ENCODE measurements at places on chromosomes 1 and 21.

DNA sequence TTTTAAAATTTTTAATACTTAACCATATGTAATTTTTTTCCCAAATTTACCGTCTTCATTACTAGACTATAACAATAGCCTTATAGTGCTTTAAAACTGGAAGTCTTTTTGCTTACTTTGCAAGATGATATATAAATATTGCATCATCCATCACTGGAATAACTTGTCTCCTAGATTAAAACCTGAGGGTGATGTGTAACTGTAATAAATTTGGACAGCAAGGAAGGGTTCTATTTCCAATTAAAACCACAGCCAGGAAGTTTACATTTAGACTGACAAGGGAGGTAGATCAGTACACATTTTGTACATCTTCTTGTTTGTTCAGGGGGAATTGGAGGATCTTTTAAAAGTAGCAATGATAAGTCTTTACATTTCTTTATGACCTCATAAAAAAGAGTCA, 21.9 kb downstream of the NTNG1 start:
- no peak for DNase-seq

- no peak for DNase-seq
Measured at GRCh38 chr1:97488530-97488929, 432.3 kb downstream of the DPYD start.

DNA sequence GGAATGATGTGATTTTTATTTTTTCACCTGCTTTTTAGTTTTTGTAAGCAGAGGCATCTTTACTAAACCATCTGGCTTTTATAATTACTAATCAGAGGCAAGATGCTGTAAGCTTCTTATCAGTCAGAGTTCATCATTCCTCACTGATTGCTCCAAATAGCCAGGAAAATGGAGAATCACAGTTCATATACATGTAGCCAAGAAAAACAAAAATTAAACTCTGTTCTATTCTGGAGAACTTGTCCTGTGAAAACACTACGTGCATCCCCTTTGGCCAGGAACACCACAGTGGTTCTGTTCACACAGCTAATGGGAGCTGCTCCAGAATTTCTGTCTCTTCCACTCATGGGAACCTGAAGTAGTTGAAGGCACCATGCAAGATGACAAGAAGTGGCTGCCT, 725.5 kb upstream of the CHRM3 start:
- DNase-seq = no peak

- no peak for DNase-seq
Measured at GRCh38 chr1:95467036-95467435, 233.0 kb downstream of the RWDD3 start.

DNA sequence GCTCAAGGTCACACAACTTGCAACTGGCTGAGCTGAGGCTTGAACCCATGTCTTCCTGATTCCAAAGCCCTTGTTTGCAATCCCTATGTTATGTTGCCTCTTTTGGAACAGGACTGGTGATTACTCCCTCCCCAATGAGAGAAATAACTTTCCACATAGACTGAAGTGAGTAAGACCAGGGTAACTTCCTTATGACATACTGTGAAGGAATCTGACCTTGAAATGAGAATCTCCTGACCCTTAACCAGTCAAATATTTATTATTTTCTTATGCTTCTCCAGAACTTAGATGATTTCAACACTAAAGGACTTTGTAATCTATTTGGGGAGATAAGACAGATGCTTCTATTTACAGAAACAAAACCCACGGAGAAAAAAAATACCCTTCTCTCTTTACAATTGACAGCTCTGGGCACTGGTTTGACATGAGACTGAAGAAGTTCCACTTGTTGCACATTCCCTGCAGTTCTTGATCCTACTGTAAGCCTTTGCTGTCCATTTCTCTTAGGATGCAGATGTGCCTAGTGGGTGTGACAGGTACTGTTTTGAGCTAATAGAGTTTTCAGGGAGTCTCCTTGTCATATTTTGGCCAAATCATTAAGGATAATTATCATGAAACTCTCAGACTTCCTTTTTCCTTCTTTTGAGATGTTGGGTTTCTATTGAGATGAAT, 3.9 kb upstream of the RPTN start:
- no peak for DNase-seq

DNA sequence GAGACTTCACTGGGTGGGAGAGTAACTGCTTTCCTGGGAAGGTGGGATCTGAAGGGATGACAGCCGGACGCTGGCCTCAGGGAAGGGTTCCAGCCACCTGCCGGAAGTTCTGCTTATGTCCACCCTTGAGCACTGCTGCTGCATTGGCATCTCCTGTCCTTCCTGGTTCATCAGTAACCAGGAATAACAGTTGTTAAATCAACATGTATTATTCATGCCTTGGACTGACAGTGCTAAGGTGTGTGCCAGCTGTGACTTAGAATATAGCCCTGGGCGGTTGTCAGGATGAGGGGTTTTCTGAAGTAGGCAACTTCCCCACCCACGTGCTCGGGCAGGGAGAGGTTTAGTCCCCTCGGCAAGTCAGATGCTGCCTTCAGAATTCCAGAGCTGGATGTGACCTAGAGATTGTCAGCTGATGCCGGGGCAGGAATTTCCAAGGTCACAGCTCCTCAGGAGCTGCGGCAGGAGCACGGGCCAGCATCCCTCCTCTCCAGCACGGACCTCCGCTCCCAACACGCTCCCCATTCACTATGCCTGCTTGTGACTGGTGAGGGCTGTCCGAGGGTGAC, 17.9 kb downstream of the CLDN14 start:
- no peak for DNase-seq

DNA sequence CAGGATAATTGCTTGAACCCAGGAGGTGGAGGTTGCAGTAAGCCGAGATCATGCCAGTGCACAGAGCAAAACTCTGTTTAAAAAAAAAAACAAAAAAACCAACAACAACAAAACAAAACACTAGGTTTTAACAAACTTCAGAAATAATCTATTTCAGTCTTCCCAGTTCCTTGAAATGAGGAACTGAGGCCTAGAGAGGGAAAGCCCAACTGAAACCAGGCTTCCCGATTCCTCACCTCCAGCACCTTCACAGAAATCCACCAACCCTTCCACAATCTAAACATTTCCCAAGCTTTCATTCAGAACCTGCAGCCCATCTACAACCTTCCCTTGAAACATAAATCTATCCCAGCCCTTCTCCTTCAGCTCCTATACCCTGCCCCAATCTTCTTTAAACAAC, 612 bp upstream of the CD52 start:
- DNase-seq = no peak

DNA sequence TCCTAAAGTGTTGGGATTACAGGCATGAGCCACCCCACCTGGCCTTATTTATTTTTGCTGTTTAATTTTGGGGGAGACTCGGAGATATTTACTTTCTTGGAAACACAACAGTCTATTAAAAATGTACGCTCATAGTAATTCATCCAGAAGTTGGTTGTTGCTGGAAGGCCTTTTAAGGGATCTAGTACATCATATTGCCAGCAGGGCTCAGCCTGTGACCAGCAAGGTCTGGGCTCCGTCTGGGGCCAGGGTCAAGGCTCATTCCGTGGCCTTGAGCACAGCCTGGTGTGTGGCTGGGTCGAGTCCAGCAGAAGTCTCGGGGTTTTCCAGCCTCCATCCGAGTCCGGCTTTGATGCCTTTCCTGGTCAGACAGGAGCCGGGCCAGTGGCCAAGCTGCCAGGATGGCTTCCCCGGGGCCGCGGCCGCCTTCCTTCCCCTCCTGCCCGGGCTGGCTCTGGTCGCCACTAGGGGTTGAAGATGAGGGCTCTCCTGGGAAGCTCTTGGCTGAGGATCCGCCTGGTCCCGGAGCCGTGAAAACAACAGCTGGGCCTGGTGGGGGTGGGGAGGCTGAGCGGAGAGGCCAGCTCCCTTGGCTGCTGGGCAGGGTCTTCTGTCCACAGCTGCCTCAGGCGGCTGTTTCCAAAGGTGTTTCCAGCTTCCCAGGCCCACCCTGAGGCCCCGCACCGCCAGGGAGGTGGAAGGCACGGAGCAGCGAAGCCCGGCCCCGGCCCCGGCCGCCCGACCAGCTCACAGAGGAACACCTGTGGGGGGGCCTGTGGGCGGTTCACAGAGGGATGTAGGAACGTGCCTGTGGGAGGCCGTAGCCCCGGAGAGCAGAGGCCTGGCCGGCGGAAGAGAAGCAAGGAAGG, 5.1 kb upstream of the VWA1 start:
- peak; percentile 92 for DNase-seq

- DNase-seq = no peak
Measured at GRCh38 chr1:235313262-235313661, 14.7 kb downstream of the ARID4B start.

GRCh38 chr21:26165331-26165730, 5.2 kb downstream of the APP start:
- DNase-seq = no peak

GRCh38 chr1:152374451-152374850, 14.6 kb upstream of the FLG2 start:
- DNase-seq = no peak

- DNase-seq = no peak
Measured at GRCh38 chr1:106564192-106564591, 492.3 kb upstream of the PRMT6 start.

GRCh38 chr1:22689505-22689904, 21.1 kb upstream of the EPHB2 start:
- DNase-seq = peak; percentile 53

DNA sequence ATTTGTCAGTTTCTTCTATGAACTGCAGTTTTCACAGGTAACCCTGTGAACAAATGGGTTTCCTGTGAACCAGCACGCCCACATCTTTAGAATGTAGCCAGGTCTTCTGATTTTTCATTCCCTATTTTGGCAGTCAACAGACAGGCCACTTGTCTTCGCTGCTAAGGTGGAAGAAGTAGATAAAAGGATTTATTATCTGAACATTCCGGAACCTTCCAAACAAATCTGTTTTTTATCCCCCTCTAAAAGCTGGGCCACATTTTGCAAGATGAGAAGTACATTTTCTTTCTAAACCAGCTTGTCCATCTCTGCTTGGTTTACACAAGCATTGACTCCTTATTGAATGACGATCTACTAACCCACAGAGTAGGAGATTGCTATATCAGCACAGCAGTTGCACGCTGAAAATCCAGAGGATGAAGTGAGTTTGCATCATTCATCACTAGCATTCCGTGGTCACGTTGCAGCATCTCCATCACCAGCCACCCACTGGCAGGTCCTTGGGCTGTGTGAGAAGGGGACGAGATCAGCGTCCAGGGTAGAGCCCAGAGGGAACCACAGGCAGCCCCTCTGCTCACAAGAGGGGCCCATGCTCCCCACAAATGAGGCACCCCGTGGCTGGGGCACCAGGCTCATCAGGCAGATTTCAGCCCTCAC, 83.5 kb downstream of the TOMM20 start:
- DNase-seq = no peak

GRCh38 chr21:38958940-38959691, 153.4 kb downstream of the ETS2 start:
- no peak for DNase-seq

DNA sequence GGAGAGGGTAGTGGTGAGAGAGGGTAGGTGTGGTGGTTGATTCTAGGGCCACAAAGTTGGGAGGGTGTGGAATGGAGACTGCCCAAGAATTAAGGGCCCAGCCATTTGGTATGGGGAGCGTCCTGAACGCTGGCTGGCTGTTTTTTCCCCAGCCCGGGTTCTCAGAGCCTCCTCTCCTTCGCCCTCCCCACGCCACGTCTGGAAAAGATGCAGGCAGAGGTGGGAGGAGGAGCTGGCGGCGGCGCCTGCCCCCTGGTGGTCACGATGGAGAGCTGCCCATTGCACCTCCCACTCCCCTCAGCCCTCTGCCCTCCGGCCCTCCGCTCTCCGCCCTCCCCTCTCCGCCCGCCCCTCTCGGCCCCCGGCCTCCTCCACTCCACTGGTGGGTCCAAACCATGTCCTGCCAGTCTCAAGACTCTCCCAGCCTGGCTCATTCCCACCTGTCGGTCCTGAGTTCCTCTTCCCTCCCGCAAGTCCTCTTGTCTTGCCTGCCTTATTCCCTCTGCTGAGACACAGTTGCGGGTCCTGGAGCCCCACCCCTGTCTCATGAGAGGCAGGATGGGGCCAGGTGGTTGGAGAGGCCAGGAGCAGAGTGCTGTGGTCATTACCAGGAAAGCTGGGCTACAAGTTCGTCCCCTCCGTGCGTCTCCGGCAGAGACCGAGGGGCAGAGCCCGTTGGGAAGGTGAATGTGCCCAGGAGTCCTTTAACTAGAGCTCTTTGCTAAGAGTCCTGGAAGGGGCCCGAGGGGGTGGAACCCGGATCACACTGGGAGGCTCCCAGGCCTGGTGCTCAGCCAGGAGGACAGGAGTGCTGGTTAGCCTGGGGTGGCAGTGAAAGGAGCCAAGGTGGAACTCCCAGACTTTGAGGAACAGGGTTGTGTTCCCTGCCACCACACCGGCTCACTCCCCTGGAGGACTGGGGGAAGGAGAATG, 22.6 kb downstream of the ETNK2 start:
- peak; percentile 83 for DNase-seq

- DNase-seq = peak; percentile 79
Measured at GRCh38 chr1:207499573-207499972, 3.6 kb downstream of the CR1 start.

- no peak for DNase-seq
Measured at GRCh38 chr1:194968916-194969315, 1639.3 kb downstream of the KCNT2 start.

GRCh38 chr1:56237491-56238064, 341.8 kb downstream of the PLPP3 start:
- no peak for DNase-seq

- DNase-seq = no peak
Measured at GRCh38 chr21:37184784-37185593, 82.1 kb downstream of the VPS26C start.

DNA sequence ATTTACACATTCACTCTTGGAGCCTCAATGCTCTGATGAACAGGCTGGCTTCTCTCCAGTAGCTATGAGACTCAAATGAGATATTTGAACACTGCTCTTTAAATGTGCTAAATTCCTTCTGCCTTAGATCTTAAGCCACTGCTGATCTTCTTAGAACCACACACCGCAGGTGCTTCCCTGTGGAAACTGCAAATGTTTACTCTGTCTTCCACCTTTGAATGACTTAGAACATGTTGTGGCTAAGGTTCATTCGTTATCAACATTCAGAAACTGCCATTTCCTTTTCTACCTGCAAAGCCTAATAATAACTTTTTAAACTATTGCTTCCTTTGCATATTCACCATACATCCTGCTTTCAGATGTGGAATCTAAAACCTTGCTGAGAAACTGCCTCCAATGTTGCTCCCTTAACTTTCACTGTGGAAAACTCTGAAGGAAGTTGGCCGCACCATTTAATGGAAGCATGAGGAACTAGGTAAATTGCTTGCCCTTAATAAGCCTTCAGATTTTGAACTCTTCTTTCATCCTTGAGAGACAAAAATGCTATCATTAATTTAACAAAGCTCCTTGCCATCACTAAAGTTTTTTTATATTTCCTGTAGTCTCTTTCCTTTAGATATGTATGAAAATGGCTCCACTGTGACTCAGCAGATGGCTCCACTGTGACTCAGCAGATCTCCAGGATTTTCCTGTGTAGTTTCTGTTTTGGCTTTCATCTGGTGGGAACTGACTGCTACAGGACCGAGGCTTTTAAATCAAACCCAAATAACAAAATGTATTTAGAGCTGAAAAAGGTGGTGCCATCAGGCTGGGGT, 143.8 kb downstream of the TNFSF18 start:
- DNase-seq = no peak

Measured in right hindlimb (tissue), 1 donor.